Ureter (tissue), 1 donor: ENCODE measurements at places on chromosomes 12 and 14. TPM values are rescaled to one million over a fixed set of nuclear protein-coding genes. Genes with fewer than 3 reads are reported as not detected.
A peak's percentile ranks its signal among the peaks of the same experiment; 100 is the strongest.

SERPINA9 gene
- total RNA-seq = not detected

PPFIA2 gene
- 18.5 TPM for total RNA-seq

CLEC9A gene
- 0.57 TPM for total RNA-seq

SMOC1 gene
- 23.3 TPM for total RNA-seq

TMEM106C gene
- 39.0 TPM for total RNA-seq

DNA sequence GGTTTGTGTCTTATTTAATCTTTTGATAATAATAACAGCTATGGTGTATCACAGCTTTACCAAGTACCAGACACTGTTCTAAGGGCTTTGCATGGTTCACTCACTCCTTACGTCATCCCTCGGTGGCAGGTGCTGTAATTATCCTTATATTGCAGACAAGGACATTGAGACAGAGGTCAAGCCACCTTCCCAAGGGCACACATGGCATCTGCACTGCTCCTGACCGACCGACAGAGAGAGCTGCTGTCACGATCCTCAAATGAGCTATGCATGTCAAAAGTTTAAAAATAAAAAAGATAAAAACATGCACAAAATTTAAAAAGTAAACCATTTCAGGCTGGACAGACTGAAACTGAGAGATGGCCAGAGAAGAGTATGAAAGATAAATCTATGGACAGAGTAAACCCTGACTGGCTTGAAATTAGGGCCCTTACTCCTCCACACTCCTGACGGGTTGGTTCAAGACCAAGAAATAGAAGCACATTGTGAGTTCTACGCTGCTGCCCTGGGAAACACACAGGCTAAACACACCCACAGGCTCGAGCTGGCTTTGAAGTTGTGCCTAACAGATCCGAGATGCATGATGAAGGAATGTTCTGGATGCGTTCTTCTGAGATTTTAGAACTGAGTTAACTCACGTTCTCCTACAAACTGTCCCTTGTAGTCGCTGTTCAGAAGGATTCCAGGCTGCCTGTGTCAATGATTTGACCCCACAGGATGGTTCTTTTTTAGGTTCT lies 268.7 kb downstream of the ZFP36L1 start:
- DNase-seq = peak; percentile 43

DNA sequence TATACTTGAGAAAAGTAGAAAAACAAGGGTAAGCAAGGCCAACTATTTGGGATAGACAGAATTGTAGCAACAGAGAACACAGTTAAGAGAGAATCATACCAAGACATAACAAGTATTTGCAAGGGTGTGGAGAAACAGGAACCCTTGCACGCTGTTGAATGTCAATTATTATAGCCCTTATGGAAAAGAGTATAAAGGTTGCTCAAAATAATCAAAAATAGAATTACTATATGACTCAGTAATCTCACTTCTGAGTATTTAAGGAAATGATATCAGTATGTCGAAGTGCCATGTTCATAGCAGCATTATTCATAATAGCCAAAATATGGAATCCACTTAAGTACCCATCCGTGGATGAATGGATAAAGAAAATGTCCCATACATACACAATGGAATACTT lies 193.3 kb downstream of the PHLDA1 start:
- no peak for DNase-seq

DNA sequence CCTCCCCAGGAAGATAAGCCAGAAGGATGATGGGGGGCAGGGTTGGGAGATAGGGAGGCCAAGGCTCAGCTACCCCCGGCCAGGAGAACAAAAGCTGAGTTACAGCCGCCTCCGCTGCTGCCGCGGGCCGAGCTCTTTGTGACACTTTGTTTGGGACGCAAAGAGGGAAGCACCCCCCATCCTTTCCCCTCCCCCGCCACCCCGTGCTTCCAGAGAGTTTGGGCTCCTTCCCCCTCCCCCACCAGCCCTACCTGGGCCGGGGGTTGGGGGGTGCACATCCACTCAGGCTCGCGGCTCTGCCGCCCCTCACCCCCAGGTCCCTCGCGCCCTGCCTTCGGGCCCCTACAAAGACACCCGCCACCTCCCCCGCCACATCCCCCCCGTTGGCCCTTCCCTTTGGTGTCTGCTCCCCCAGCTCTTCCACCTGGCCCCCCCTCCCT lies 799 bp downstream of the ZNF219 start:
- no peak for DNase-seq

DNA sequence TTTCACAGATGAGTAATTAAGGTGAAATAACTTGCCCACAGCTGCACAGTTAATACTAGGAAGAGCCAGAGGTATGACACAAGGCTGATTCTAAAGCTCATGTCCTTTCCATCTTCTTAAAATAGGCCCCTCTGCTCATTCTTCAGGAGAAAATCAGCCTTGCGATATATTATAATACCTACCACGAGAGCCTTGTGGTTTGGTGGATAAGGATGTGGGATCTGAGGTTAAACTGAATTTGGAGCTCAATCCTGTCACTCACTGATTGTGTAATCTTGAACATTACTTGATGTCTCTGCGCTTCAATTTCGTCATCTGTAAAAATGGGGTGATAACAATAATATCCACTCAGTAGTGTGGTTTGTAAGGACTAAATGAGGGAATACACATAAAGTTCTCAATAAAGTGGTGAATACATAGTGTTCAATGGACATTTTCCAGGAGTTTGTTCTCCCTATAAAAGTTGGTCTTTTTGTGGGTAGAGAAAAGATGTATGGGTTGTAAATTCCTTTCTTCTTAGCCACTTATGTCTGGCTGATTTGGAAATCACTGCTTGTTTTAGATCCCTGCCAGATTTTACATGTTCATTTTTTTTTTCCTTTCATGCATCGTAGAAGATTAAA lies 25.1 kb upstream of the ATP2B1 start:
- DNase-seq = no peak

DNA sequence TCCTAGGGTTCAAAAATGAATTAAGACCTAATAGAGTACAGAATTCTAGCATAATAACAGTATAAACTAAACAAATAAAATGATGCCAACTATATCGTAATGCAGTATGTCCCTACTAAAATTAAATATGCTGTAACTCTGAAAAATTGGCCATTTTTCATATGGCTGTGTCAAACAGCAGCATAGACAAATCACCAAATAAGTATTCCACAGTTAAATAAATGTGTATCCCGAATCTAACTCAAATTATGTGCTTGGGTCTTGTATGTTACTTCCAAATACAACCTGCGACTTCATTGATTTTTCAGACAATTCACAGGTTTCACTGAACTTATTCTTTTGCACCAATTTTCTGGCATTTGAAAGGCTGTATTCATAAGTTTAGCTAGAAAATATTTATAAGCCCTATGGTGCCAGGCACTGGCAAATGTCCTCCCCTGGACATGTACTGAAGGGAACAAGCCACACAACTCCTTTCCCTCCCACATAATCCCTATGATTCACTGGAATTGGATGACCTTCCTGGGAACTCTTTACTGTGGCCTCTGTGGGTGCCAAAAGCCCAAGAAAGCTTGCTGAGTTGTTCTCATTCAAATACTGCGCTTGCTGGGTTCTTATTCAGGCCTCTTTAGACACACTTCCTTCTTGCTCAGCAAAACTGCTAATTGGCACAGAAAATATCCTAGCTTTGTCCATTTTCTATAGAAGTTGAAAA lies 108.8 kb downstream of the KITLG start:
- no peak for DNase-seq

DNA sequence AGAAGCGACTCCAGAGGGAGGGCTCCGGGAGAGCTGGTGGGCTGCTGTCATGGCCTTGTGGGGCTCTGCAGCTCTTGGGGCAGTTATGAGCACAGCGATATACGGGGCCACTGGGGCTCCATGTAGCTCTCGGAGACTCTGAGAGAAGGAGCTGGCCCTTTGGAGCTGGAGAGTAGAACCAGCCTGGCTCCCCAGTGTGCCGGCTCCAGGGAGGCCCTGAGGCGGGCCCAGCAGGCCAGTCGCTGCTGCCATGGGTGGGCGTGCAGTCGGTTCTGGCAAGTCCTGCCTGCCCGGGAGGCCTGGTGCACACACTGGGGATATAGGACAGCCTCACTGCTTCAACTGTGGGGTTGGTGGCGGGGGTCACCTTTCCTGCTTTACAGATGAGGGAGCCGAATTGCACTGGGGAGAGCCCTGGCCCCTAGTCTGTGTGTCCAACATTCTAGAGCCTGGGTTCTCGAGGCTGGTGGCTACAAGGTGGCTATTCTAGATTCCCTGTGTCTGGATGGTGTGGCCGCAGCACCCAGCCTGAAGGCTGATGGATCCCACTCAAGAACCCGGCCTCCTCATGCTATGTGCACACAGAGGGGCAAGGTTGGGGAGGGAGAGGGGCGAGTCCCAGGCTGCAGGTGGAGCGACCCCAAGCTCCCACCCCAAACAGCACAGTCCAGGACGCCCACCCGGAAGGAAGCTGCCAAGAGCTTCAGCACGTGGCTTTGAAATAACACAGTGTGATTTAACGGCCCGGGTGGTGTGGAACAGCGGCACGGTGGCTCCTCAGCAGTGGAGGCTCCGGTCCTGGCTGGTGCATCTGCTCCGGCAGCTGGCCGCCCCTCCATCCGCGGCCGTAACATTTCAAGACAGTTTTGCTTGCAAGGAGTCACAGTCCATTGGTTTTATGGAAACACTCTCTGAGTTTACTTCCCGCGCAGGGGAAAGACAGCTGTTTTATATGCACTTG lies 188.3 kb upstream of the C14orf180 start:
- DNase-seq = no peak

DNA sequence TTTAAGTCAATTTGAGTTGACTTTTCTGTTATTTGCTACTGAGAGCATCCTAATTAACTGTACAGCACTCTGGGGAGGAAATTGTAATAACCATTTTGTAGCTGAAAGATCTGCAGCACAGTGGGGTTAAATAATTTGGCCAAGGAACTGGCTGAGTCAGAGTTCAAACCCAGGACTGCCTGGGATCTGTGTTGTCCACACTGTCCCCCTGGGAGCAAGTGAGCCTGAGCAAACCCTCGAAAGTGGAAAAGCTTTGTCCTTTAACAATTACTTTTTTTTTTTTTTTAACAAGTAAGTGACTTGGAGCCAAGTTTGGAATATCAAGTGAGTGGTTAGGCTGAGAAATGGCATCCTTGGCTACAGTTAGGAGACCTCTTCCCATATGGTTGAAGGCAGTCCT lies 247.2 kb upstream of the CCDC196 start:
- DNase-seq = no peak

- DNase-seq = no peak
Measured at GRCh38 chr14:67668559-67668958, 5.9 kb downstream of the VTI1B start.
